ENCODE measurements at places on chromosomes 16 and 17.

DNA sequence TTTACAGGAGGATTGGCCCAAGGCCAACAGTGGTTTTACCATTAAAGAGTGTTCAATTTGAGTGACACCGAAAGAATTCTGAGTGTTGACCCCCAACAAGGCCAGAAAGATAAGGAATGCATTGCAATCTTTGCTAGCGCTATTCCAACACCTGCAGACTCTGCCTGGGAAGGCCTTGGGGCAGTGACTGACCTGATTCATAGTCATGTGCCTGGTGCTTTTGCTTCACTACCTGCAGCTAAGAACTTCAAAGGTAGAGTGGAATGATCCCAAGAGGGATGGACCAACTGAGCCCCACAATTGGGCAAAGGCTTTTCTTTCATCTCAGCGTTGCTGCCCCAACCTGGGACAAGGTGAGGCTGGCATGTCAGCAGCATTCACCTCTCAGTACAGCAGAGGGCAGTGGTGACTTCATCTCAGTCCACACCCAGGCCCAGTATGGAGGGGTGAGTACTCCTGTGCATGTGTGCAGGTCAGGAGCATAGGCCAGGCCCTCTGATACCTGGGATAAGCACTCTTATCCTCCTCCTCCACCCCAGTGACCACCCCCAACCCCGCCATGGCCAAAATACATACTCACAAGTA is 149.6 kb upstream of the GNAO1 start:
- peak; percentile 6 for DNase-seq

DNA sequence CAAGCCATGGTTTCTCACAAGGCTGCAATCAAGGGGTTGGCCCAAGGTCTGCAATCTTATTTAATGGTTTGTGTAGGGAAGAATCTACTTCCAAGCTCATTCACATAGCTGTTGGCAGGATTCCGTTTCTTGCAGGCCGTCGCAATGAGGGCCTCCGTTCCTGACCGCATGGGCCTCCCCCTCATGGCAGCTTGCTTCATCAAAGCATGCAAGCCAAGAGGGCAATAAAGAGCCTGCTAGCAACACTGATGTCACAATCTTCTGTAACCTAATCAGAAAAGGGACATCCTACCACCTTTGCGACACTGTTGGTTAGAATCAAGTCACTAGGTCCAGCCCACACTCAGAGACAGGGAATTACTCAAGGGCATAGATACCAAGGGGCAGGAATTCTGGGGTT is 95.5 kb downstream of the CCT6B start:
- no peak for DNase-seq

- DNase-seq, result no peak
Measured at GRCh38 chr16:70407811-70408274, 31.1 kb downstream of the ST3GAL2 start.

GRCh38 chr16:15961060-15961511 is 11.7 kb downstream of the ABCC1 start:
- peak; percentile 57 for DNase-seq

DNA sequence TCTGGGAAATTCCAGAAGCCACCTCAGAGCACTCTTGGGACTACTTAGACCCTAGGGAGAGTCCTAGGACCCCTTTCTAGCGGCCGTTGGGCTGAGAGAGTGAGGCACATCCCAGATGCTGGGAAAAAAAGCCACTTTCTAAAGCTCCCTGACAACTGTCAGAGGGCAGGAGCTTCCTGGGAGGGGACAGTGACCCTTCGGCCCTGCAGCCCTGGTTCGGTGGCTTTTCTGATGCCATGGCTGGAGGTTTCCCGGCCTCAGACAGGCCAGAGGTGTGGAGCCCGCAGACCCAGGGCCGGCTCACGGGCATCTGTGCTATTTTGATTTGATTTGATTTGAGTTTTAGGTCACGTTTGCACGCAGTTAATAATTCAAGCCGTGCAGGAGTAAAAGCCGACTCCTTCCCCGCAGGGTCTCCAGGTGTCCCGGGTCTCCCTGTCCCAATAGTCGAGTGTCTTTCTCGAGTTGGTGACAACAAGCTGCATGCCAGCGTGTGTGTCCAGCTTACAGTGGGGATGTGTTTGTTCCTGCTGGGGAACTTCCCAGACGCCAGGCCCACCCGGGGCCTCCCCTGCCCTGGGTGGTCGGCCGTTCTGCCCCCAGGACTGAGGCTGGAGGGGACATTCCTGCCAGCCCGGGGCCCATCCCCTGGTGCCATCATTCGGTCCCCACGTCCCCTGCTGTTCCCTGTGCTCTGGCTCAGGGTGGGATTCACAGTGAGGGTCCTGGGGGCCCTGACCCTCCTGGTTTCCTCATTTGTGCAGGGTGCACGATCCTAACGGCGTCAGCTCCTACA is 1.0 kb upstream of the CBFA2T3 start:
- DNase-seq, result no peak

- no peak for DNase-seq
Measured at GRCh38 chr16:14003074-14003570, 68.0 kb upstream of the MRTFB start.

DNA sequence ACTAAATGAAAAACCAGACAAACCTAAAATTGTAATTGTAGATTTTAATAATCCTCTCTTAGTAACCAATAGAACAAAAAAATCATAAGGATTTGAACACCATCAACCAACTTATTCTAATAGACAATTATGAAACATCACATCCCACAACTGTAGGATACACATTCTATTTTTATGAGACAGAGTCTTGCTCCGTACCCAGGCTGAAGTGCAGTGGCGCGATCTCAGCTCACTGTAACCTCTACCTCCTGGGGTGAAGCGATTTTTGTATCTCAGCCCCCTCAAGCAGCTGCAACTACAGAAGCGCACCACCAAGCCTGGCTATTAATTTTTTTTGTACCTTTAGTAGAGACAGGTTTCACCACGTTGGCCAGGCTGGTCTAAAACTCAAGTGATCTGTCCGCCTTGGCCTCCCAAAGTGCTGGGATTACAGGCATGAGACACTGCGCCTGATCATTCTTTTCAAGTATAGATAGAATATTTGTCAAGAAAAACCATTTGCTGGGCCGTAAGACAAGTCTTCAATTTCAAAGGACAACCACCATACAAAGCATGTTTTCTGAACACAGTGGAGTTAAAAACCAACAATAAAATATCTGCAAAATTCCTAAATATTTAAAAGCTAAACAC is 49.8 kb downstream of the CREBBP start:
- DNase-seq, result no peak

DNA sequence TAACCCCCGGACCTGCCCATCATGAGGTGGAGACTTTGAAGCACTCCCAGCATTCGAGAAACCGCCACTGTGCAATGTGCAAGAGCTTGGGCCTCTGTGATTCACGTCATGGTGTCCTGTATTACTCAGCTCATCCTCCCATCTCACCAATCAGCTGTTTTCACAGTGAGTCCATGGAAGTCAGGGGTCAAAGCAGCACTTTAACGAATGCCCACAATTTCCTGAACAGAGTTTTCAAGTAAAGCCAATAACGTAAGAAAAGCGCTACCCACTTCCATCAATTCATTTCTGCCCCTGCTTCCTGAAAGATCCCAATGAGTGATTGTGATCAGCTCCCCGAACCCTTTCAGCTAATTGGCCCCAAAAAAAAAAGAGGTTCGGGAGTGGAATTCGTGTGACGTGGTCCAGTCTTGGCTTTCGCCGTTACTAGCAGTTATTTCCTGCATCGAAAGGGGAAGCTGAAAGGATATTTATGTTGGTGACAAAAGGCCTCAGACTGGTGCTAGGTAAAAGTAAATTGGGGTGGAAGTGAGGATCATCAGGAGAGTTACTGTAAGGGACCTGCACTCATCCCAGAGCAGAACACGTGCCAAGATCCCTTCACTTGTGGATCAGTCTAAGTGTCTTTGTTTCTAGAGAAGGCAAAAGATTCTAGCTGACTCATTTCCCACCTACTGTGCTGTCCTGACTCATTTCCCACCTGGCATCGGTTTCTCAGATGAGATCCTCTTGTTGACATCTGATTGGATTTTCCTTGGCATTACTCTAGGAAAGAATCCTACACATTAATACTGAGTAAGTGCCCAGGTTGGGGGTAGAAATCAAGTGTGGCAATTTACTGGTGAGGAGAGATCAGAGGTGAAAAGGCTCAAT is 136.7 kb upstream of the NUDT7 start:
- no peak for DNase-seq

DNA sequence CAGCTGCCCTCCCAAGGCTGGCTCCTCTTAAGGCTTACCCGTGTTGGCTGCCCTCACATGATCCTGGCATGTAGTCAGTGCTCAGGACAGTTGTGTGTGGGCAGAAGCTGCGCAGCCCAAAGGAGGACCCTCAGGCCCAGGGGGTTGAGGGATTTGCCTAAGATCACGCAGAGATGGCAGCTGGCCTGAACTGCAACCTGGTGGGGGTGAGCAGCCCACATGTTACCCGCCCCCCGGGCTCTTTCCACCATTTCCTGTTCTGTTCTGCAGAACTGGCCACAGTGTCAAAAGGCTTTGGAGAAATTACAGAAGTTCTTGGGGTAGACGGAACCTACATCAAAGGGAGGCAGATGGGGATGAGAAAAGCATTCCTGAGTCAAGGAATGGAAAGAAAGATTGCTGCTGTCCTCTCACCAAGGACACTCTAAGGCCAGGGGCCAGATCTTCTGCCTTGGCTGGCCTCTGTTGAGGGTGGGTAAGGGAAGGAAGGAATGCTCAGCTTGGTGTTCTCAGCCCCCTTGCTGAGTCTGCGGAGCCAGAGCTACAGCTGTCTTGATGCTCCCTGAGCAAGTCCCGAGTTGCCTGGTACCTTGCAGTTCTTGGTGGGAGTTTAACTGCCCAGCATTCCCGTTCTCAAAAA is 53.0 kb downstream of the EPN2 start:
- no peak for DNase-seq

- DNase-seq, result no peak
Measured at GRCh38 chr17:52283872-52284271, 125.4 kb upstream of the CA10 start.

- no peak for DNase-seq
Measured at GRCh38 chr16:55846598-55847346, 13.9 kb upstream of the CES1 start.

DNA sequence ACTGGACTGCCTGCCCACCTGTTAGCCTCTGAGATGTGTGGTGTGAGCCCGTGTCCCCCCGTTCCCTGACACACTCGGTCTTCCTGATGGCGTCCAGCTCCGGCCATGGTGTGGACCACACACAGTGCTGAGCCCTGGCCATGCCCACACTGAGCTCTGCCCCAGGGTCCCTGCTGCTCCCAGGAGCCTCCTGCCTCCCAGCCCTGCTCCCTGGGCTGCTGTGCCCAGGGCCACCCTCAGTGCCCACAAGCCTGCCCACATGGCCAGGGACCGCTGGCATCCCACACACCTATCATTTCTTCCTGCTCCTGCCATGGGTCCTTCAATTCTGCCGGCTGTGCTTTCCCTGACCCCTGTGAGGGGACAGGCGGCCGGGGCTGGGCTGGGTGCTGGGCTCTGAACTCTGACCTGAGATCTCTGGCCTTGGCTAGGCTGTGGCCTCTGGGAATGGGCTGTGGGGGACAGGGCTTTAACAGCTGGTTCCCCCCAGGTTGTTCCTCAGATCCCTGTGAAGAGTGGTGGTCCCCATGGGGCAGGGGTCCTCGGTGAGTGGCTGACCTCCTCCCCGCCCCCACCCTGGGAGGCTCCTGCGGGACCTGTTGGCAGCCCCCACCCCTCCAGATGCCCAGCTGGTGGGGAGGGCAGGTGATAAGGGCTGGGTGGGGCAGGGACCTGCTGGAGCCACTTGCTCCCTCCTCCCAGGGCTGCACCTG is 4.0 kb downstream of the CEMP1 start:
- no peak for DNase-seq

GRCh38 chr16:50863644-50864144 is 121.8 kb downstream of the CYLD start:
- no peak for DNase-seq

GRCh38 chr17:31858642-31859486 is at the start of gene COPRS:
COPRS (minus strand) TSS chr17:31859244; CDS start chr17:31859199, 45 bp downstream.
- DNase-seq, result peak; percentile 79

GRCh38 chr17:21371511-21372081 is 4.6 kb upstream of the KCNJ12 start:
- no peak for DNase-seq

GRCh38 chr17:30200106-30200505 is 35.4 kb downstream of the SLC6A4 start:
- DNase-seq, result no peak
